ENCODE measurements at places on chromosomes 1 and 21.

GRCh38 chr1:230648114-230648513, 5.8 kb downstream of the COG2 start:
- no peak for DNase-seq

- peak; percentile 65 for DNase-seq
Observed at GRCh38 chr1:24641646-24642151, 1.4 kb upstream of the SRRM1 start.

DNA sequence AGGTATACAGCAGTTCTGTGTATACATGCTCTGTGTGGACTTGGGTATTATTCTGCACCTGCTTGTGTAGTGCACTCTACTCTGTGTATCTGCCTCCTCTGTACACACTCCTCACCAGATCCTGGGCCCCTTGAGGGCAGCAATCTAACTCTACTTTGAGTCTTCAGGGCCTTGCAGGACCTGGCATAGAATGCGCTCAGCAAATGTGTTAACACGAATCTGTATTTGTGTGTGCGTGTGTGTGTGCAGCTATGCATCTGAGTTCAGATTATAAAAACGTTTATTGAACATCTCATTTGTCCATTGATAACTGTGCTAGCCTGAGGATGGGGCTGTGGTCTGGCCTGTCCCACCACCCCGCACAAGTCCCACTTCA, 3.9 kb upstream of the MEF2D start:
- DNase-seq: no peak

- no peak for DNase-seq
Observed at GRCh38 chr21:41835711-41836154, 43.4 kb downstream of the PRDM15 start.

GRCh38 chr1:42965378-42965777, 6.7 kb upstream of the SLC2A1 start:
- no peak for DNase-seq

- no peak for DNase-seq
Observed at GRCh38 chr21:28333578-28334075, 659.0 kb downstream of the LTN1 start.

- DNase-seq: no peak
Observed at GRCh38 chr1:77642941-77643340, 39.5 kb downstream of the ZZZ3 start.

GRCh38 chr21:31929548-31929947, 56.7 kb downstream of the HUNK start:
- peak; percentile 53 for DNase-seq

DNA sequence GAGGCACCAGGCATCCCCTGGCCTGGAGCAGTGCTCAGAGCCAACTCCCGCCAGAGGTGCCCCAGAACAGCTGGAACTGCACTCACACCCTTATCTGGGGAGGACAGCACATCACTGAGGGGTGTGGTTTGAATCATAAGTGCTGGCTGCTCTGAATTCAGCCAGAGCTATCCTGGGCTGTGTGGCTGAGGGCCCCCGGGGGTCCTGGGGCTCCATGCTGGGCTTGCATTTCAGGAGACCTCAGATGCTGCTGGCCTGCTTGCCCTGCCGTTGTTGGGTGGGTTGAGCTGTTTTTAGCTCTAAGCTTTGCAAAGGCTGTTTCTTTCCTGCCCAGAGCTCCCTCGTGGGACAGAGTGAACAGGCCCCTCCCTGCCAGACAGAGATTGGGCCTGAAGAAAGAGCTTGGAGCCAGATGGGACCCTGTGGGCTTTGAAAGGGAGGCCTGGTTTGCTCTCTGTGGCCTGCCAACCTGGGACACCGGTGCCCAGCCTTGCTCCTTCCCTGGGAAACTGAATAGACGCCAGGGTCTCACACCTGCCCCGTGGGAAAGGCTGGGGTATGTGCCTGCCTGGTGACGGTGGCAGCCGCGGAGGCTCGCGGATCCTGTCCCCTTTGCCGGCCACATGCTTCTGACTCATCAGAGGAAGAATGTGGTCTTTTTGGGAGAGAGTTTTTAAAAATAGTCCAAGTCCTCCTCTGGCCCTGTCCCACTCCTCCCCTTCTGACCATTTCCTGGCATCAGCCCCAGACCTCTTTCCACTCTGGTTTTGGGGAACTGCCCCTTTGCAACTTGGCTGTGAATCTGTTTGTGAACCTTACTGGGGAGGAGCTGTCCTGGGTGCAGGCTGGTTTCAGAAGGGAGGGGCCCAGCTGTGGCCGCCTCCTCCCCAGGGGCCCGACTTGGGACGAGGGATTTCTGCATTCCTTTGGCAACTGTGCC, 30.0 kb downstream of the ARHGEF10L start:
- no peak for DNase-seq

DNA sequence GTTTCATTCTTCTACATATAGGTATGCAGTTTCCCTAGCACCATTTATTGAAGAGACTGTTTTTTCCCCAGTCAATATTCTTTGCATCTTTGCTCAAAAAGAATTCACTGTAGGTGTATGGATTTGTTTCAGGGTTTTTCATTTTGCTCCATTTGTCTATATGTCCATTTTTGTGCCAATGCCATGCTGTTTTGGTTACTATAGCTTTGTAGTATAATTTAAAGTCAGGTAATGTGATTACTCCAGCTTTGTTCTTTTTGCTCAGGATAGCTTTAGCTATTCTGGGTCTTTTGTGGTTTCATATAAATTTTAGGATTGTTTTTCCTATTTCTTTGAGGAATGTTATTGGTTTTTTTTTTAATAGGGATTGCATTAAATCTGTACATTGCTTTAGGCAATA, 15.9 kb upstream of the SMAP2 start:
- DNase-seq: no peak

- DNase-seq: no peak
Observed at GRCh38 chr1:178490967-178491366, 5.8 kb downstream of the CLEC20A start.

DNA sequence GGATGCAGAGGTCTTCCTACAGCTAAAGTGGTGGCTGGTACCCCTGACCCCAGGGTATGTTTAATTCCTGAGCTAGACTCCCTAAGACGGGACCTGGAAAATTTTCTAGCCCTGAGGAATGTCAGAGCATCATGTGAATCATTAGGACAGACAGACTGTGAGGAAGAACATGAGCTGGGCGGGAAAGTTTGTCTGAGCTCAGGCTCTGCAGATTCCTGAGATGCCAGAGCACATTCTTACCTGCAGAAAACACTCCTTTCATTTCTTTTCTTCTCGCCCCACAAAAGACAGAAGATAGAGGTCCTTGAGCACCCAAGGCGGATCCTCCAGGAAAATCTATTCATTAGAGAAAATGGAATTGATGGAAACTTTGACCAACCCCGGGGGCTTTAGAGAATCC, 6.5 kb downstream of the CAPN2 start:
- DNase-seq: no peak

DNA sequence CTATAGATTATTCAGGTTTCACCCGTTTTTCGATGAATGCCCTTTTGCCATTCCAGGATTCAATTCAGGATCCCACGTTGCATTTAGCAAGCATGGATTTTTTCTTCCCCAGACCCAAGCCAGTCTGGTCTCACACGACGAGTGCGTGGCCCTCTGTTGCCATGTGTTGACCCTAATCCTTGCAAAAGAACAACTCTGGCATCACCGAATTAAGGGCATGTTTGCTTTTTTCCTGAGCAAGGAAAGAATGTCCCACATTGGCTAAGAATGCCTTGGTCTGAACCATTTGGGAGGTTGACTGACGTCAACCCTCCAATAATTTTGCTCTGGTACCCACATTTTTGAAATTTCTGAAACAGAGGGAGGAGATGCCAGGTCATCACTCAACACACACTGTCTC, 153.0 kb upstream of the WNT4 start:
- no peak for DNase-seq

- DNase-seq: no peak
Observed at GRCh38 chr1:160606611-160607010, 27.3 kb upstream of the CD84 start.

DNA sequence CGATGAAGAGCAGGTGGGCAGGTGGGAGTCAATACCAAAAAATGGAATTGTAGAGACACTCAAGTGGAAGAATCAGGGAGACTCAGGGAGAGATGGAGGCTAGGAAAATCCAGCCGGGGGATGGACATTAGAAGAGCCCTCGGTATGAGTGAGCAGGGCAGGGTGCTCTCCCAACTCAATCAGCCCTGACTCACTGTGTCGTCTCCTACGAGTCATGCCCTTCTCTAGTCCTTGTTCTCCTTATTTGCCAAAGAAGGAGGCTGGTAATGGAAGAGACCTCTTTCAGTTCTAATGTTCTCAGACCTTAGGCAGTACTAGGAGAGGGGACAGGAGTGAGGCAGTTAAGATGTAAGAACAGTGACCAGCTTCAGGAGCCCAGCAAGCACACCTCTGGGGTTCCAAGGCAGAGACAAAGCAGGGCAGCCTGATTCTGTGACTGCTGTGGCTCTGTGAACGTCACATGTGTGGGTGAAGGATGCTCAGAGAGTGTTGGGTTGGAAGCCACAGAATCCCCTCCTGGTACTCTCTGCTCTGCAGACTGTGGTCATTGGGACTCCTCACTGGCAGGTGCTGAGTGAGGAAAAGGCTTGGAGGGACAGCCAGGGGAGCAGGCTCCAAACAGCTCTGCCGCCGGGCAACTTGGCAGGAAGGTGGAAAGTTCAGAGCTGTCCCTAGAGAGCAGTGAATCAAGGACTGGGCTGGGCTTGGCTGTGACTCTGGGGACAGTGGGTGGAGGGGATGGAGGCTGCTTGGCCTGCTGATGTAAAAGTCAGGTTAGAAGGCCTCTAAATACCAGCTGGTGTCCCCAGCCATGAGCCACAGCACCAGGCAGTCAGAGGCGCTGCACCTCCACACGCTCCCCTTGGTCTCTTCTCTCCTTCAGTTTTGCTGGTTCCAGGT, 11.1 kb upstream of the GJA5 start:
- no peak for DNase-seq

DNA sequence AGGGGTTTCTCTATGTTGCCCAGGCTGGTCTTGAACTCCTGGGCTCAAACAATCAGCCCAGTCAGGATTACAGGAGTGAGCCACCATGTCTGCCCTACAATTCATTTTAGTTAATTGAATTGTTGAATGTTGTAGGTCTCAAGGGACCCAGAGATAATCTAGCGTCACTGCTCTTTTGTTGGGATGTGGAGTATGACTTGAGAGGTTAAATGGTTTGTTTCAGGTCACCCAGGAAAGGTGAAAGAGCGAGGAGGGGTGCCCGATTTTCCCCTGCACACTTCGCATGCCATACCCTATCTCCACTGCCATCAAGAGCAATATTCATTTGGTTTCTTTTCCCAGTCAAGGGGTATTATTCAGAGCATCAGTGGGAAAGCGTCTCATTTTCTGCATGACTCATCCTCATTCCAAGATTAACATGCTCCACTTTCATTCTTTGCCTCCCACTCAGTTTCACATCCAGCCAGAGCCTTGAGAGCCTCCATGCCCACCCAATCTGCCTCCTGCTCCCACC, 13.1 kb upstream of the SLC30A1 start:
- DNase-seq: no peak

DNA sequence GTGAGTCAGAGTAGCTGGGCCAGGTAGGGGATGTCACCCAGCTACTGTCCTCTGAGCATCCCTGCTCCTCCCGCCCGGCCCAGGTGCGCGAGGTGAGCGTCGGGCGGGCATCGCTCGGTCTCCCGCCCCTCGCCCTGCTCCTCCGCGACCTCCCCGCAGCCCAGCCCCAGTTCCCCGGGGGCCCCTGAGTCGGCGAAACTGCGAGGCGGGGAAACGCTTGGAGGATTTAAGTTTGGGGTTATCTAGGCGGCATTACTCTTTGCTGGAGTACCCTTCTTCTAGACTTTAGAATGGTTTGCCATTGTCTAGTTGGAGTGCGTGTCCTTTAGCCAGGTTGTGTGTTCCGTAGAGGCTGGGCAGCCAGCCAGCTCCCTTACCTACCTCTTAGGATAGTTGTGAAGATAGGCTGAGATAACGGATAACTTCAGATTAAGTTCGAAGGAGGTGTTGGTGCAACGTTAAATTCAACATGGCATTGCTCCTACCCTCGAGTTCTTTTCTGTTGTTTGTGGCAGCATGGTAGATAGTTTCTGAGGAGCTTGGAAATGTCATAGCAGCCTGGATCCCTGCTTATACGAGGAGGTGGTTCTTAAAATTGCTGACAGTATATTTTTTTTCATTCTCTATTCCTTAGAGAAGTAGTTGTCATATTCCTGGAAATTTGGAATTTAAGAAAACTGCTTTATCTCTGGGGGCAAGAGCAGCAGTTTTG, 697 bp downstream of the AGO3 start:
- DNase-seq: no peak

DNA sequence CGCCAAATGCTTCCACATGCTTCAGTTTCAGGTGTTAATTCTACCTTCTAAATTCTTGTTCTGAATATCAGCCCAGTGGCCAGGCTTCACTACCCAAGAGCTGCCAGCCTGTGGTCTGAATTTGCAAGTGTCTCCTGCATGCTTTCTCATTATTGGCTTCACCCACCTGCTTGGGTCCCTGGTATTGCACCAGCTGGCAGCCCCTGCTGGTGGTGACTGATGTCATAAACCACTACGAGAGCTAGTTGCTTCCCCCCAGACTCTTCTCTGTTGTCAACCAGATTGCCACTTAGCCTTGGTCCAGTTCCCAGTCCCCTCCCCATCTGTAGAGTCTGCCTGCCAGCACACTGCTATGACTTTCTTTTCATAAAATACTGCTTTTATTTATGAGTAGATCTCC, 197.7 kb upstream of the DUSP10 start:
- no peak for DNase-seq

DNA sequence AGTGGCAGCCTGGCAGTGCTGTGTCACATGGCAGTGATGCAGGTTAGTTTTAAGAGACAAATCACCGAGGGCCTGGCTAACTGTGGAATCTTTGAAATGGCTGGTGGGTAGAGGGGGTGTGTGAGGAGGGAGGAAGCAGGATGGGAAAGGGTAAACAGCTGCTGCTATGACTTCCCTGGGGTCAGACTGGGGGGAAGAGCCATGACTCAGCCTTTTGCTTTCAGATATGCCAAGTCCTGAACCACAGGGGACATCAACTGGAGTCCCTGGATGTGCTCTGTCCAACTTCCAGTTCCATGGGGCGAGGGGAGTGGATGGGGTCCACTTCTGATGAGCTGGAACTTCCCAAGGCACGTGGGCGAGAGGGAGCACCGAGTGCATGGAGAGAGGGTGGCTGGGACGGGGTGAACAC, 121.1 kb upstream of the ADAR start:
- no peak for DNase-seq

GRCh38 chr21:41824466-41825207, 54.5 kb downstream of the PRDM15 start:
- DNase-seq: no peak
